ENCODE measurements at places on chromosomes 1 and 21.

GRCh38 chr21:45940621-45941337, 40.8 kb upstream of the COL6A1 start:
- no peak for DNase-seq

DNA sequence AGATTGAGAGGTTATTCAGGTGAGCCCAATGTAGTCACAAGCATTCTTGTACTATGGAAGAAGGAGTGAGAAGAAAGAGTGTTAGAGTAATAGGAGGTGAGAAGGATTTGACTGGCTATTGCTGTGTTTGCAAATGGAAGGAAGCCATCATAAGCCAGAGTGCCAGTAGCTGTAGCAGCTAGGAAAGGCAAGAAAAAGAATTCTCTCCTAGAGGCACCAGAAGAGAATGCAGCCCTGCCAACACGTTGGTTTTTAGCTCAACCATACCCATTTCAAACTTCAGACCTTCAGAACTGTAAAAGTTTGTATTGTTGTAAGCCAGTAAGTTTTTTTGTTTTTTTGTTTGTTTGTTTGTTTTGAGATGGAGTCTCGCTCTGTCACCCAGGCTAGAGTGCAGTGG, 8.9 kb upstream of the IL12RB2 start:
- DNase-seq = no peak

DNA sequence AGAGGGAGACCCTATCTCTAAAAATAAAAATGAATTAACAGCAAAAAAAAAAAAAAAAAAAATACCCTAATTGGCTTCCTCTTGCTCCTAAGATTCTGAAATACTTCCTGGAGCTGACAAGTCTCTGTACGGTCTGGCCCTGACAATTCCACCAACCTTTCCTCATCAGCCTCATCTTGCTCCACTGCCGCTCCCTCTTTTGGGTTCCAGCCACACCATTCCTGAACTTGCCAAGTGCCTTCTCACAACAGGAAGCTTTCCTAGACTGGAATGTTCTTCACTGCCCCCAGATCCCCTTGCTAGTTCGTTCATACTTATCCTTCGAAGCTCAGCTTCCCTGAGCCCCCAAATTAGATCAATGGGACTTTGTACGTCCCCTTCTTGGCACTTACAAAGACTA, 37.0 kb downstream of the AKNAD1 start:
- no peak for DNase-seq

- DNase-seq = no peak
Observed at GRCh38 chr1:8194481-8195227, 123.3 kb upstream of the SLC45A1 start.

DNA sequence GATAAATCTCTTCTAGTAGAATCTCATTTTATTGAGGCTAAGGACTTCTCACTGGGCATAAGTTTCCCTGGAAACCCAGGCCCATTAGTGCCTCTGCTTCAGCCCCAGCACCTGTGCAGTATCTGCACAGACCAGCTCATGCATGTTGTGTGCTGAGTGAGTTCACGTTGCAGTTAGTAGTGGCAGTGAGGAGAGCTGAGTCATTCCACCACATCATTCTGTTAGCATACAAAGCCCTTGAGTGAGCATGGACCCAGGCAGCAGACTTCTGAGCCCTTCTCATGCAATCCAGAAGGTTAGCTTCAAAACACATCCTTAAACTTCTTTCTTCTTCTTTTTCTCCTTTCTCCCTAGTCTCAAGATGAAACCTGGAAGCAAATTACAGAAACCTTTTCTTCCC, 45.8 kb upstream of the NTPCR start:
- no peak for DNase-seq

DNA sequence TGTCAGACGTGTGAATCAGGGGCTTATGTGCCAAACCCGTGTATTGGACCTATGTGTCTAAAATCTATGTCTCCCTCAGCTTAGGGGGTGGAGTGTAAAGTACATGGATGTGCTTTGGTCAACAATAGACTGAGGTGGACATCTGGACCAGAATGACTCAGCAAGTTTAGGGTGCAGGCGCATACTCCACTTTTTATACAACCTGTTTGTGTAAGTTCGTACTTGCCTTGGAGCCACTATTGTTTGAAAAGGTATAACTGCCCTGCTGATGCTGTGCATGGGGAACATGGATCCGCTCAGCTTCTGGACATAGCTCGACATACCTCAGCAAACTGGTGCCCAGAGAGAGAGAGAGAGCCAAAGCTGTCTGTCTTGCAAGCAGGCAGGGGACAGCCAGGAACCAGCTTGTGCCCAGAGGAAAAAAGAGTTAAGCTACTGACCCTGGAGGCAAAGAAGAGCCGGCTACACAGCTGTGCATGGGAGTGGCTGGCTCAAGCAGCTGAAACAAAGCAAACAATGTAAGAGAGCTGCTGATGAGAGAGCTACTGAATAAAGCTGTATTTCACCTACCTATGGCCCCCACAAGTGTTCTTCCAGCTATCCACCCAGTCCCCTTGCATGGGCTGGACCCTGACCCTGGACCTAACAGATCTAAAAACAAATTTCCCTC, 41.2 kb downstream of the GJA5 start:
- DNase-seq = no peak

DNA sequence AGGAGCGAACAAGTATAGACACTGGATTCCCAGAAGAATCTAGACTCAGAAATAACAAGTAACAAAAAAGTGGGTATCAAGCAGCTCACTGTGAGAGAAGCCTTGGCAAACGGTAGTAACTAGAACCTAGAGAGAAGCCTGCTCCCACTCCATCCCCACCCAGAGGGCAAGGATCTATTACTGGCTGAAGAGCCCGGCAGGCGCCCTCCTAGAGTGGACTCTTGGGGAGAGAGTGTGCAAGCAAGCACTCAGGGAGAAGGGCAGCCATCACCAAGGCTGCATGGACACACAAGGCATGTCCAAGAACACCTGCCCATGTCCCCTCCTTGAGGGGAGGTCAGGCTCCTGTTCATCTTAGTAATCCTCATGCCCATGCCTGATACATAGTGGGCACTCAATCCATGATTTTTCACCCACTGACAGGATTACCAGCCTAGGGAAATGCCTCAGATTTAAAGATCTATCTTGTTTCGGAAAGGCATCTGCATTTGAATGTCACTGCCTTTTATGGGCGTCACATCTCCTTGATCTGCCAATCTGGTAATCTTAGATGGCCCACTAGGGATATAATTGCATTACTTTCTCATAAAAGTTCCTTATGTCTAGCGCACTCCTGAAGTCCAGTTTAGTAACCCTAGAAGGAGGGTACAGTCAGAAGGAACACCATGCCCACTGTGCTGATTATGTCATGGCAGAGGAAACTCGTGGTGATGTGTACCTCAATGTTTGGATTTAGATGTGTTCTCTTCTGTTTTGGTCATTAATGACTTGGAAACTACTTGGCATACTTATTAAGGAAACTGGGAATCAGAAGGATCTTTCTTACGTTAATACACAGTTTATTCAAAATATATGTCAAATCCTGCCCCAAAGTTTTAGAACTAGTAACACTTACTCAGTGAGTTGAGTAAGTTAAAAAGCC, 14.4 kb downstream of the CNN3 start:
- no peak for DNase-seq

DNA sequence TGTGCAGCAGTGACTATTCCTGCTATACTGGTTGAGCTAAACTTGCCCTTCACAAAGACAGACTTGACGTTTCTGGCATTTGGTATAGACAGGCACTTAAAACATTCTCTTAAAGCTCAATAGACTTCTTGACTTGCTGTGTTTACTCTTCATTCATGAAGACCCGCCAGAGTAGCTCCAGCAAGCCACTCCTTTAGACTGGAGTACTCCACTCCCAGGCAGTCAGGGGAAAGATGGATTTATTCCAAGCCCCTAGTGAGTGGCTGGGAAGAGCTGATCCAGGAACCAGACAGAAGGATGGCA, 70.7 kb downstream of the EVA1C start:
- DNase-seq = no peak

GRCh38 chr1:198056255-198056654, 100.5 kb upstream of the NEK7 start:
- DNase-seq = no peak

DNA sequence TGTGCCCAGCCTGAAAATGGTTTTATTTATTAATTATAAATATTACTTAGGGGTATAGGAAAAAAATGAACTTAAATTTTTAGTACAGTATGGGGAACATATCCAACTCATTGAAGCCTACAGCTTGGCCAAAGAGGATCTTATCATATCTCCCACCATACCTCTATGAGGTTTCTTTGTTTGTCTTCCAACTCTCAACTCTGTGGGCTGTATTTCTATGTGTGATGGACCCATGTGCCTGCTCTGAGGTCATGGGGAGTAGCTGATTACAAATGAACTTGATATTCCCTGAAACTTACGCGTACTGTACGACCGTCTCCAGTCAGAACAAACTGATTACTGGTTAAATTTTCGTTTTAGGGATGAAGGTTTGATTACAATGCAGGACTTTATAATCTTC, 41.4 kb upstream of the PODN start:
- DNase-seq = no peak

DNA sequence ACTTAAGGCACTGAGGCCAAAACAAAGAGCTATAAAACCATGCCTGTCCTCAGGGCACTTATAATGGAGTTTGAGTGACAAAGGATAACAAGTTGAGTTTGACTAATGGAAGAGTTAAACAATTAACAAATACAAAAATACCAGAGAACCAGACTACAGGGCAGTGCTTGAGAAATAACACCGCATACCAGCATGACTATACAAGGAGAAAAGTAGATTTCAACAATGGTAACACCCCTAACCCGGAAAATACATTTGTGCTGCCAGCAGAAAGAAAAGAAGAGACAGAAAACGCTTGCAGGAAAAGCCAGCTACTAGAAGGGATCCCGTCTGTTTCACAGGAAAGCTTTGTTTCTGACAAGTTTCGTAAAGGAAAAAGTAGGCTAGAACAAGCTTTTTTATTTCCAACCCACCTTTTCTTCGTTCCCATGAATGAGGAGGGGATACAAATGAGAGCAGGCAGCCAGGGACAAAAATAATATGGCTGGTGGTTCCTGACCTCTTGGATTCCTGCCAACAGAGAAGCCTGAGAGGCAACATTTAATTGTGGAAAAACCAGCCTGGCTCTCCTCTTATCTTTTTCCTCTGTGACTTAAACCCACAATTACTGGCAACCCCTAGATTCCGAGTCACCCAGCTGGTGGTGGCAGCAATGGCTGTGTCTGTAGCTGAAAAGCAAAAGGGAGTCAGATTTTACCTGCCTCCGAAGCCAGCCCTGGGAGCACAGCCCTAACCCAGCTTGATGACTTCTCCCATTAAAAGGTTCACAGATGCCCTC, 56.5 kb downstream of the WLS start:
- no peak for DNase-seq

DNA sequence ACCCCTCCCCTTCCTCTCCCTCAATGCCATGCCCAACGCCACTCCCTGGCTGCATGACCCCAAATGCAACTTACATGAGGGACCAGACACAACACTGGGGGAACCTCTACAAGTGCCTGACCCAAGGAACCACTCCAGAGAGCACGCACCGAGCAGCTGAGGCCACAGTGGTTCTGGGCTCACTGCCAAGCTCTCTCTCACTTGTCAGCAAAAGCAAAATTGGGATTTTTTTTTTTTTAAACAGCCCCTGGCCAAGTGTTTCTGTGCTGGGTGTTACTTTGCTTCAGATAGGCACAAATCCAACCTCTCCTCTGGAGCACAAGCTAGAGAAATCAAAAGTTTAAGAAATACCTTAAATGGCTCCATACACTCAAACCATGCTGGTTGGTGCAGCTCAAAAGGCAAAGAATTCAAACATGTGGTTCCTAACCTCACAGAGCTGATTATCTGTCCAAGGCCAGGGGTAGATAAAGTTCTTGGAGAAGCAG, 363.0 kb downstream of the SETD4 start:
- no peak for DNase-seq

GRCh38 chr1:82220754-82221153, 420.0 kb downstream of the ADGRL2 start:
- DNase-seq = no peak

- no peak for DNase-seq
Observed at GRCh38 chr1:167479331-167479979, 38.9 kb downstream of the CD247 start.

GRCh38 chr1:162361349-162361748, 15.3 kb downstream of the SPATA46 start:
- DNase-seq = no peak

GRCh38 chr21:38533887-38534286, 35.6 kb upstream of the ERG start:
- DNase-seq = no peak

- DNase-seq = no peak
Observed at GRCh38 chr21:38936240-38936639, 130.5 kb downstream of the ETS2 start.

DNA sequence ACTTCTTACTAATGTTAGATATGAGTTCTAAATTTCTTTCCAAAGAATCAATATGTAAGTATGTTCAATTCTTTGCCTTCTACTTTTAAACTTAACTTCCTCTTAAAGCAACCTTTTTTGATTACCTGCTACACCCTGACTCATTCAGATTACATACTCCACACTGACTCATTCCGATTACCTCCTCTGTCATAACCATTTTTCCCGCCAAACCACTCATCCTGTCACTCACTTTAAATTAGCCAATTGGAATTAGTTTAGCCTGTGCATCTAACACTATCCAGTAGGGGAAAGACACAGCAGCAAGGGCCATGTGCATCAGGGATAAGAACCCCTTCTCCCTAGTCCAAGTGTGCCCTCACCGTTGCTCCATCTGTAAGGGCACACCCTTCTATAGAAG, 815.5 kb downstream of the BRINP3 start:
- no peak for DNase-seq
